Ureter (tissue), 1 donor: ENCODE measurements at places on chromosomes 7 and 10. TPM values are rescaled to one million over a fixed set of nuclear protein-coding genes. Genes with fewer than 3 reads are reported as not detected.
A peak's percentile ranks its signal among the peaks of the same experiment; 100 is the strongest.

FEZF1 gene
- total RNA-seq: not detected

KIAA1217 gene
- 108 TPM for total RNA-seq

ELMO1 gene
- 51.9 TPM for total RNA-seq

MYOZ1 gene
- total RNA-seq: 0.91 TPM

PNLIPRP3 gene
- total RNA-seq: not detected

DNA sequence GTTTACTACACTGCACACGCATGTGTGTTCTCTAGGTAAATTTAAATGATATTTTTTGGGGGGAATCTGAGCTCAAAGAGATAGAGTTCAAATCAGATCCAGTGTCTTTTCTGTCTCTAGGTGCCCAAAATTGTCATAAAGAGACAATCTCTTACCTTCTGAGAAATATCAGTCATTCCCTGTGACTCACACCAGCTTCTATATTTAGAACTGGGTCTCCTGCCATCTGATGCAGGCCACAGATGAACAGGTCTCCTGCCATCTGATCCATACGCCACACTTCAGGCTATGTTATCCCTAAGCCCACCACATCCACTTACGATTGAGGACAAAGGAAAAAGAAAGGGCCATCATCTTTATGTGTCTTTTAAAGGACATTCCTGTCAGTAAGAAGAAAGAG lies 136.3 kb upstream of the LAMB4 start:
- no peak for DNase-seq

DNA sequence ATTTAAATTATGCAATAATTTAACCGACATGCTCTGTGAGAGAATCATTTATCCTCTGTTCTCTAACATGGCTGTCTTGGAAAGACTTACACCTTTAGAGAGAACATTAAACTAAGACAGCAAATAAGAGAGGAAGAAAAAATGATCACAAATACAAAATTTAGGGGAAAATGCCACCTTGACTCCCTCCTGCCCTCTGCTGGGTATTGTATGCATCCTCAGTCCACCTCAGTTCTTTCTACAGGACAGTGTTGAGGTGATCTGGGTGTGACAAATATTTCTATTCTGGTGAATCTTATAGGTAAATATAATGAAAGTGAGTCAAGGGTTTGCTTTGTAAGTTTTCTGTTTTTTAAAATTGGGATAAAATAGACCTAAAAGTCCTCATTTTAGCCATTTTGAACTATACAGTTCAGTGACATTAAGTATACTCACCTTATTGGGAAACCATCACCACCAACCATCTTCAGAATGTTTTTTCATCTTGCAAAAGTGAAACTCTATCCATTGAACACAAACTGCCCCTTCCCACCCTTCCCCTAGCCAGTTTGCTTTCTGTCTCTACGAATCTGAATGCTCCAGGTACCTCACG lies 61.5 kb upstream of the ELMO1 start:
- DNase-seq: no peak

- no peak for DNase-seq
These were observed 48.1 kb upstream of the TECTB start for GRCh38 chr10:112235141-112235540.

GRCh38 chr7:54469740-54470139 lies 72.4 kb upstream of the VSTM2A start:
- DNase-seq: no peak

- peak; percentile 31 for DNase-seq
These were observed 158.3 kb downstream of the TCF7L2 start for GRCh38 chr10:113108194-113108835.

GRCh38 chr10:4652111-4653010 lies 173.6 kb upstream of the AKR1E2 start:
- no peak for DNase-seq
